ENCODE measurements at places on chromosomes 2 and 18. TPM values are rescaled to one million over a fixed set of nuclear protein-coding genes. Genes with fewer than 3 reads are reported as not detected.

DNA sequence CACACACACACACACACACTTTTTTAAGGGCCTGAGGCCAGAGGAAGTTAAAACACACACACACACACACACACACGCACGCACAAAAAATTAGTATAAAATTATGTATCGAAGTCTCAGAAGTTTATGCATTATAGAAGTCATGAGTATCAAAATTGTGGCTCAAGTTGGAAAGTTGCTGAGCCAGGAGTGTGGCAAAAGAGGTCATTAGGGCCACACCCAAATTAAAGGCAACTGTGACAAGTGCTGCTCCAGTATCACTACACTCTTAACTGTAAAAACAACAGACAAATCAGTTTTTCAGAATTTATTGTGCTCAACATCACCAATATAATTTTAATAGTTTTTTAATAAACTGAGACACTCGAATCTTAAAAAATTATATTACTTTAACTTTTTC lies 36.9 kb downstream of the YWHAQ start:
- DNase-seq: no peak

GRCh38 chr18:371609-371982 lies 103.7 kb upstream of the THOC1 start:
- DNase-seq: no peak

DNA sequence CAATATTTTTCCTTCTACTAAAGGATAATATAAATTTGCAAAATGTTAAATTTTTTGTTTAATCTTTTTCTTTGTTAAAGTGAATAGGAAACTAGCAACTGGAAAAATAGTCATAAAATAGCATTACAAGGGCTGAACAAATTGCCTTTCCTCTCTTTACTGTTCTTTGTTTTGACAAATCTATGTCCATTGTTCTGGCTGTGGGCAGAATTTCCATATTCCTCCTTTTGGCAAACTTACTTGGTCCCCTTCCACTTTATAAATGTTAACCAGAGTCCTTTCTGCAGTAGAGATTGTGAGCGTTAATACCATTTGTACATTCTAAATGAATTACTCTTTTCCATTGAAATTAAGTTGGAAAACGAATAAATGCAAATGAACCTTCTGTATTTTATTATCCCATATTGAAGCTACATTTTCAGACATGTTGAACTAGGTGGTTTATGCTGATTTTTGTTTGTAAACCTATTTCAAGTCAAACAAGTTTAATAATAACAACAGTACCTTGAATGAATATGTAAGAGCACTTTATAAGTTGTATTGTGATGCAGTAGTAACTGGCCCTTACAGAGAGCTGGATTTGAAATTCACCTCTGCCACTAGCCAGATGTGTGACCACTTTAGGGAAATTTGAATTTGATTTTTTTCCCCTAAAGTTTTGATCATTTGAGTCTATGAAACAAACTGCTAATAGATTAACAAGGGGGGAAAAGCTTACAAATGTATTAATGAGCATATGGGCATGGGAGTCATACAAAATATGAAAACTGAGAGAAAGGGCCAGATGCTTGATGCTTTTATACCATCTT lies 3.3 kb downstream of the RNF125 start:
- DNase-seq: no peak

- no peak for DNase-seq
Observed at GRCh38 chr18:49072524-49072934, 121.8 kb upstream of the SMAD7 start.

GRCh38 chr2:219124381-219125110 lies 36.1 kb downstream of the NHEJ1 start:
- no peak for DNase-seq

- DNase-seq: no peak
Observed at GRCh38 chr2:45879406-45879805, 227.9 kb downstream of the PRKCE start.

OR6B2 gene
- not detected for total RNA-seq

- no peak for DNase-seq
Observed at GRCh38 chr2:26347286-26347865, 787 bp upstream of the ADGRF3 start.

- DNase-seq: no peak
Observed at GRCh38 chr18:63784787-63785452, 9.7 kb downstream of the SERPINB7 start.

GRCh38 chr2:155633060-155633839 lies 699.3 kb downstream of the NR4A2 start:
- DNase-seq: no peak
